Astrocyte of the spinal cord (primary cell): ENCODE measurements at places on chromosomes 1 and 21.

DNA sequence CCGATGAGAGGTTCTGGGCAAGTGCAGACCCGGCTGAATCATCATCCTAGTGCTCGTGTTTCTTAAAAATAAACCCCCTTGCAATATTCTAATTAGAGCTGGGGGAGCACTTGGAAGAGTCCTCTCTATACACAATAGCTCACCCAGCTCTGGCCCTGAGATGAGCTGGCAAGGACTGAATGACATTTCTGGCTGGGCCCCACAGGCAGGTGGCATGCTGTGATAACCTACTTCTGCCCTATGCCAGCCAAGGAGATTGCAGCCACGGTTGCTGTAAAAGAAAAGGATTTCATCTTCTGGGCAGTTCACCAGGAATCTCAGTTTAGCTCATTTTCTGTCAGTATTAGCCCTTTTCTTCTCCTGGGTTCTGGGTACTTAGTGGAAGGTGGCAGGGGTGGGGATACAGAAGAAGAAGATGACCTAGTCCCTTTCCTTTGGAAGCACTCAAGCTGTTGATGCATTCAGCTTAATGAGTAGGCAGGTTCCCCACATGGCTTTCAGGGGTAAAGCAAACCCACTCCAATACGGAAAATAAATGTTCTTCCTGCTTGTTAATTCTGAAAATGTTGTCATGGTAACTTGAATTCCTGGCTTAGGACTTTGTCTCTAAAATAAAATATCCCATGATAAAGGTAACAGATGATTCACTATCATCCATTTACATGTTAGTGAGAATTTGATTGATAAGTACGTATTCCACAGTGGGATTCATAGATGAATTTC is 32.2 kb downstream of the VASH2 start:
- no peak for DNase-seq

DNA sequence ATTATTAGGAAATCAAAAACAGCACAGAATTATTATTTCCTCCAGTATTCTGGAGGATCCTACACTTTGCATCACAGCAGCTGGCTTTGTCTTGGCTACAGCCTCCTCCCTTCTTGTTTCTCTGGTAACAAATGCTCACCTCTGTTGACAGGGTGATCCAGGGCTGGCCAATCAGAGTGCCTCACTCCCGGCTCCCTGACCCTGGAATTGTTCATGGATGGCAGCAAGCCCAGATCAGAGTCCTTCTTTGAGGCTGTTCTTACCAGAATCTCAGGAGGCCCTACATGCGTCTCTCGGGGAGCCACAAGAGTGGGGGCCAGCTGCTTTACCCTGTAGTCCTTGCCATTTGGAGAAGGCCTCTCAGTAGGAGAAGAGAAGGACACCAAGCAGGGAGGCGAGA is 48.4 kb upstream of the IGSF5 start:
- peak; percentile 21 for DNase-seq

- no peak for DNase-seq
Observed at GRCh38 chr1:110283677-110284076, 55.5 kb upstream of the RBM15 start.

DNA sequence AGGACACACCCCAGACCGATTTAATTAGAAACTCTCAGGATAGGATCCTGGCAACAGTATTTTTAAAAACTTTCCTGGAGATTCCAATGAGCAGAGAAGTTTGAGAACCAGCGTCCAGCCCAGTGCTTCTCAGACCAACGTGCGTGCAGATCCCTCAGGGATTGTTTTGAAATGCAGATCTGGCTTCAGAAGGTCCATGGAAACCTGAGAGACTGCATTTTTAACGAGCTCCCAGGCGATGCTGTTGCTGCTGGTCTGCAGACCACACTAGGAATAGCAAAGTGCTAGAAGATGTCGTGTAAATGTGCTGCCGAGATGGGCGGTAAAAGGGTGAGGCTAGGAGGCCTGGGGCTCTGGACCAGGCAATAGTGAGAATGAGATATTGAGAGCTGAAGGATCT is 18.4 kb upstream of the CASQ1 start:
- no peak for DNase-seq

DNA sequence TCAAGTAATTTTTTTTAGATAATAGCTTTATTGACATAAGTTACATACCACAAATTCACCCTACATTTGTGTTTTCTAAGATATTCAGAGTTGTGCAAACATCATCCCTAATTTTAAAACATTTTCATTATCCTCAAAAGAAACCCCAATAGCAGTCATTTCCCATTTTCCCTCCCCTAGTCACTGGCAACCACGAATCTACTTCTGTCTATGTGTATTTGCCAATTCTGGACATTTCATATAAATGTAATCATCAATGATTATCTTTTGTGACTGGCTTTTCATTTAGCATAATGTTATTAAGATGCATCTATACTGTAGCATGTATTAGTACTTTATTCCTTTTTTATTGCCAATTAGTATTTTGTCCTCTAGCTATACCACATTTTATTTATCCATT is 88.8 kb upstream of the SLFNL1 start:
- no peak for DNase-seq

DNA sequence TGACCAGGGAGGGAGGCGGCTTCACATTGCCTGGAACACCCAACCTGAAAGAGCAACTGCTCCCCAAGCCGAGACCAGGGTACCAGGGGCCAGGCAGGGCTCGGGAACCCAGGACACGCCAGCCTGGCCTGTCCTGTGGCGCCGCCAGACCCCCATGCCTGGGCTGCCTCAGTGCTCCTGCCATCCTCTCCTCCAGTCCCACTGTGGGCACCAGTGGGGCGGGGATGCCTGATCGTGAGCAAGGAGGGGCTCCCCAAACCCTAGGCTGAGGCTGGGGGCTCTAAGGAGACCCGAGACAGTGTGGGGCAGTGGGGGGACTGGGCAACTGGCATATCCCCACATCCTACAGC is 45.1 kb downstream of the WNT9A start:
- DNase-seq, result no peak

GRCh38 chr1:26257222-26257621 is 22.7 kb upstream of the SH3BGRL3 start:
- no peak for DNase-seq

GRCh38 chr1:230537456-230537855 is 104.8 kb upstream of the COG2 start:
- DNase-seq, result no peak

DNA sequence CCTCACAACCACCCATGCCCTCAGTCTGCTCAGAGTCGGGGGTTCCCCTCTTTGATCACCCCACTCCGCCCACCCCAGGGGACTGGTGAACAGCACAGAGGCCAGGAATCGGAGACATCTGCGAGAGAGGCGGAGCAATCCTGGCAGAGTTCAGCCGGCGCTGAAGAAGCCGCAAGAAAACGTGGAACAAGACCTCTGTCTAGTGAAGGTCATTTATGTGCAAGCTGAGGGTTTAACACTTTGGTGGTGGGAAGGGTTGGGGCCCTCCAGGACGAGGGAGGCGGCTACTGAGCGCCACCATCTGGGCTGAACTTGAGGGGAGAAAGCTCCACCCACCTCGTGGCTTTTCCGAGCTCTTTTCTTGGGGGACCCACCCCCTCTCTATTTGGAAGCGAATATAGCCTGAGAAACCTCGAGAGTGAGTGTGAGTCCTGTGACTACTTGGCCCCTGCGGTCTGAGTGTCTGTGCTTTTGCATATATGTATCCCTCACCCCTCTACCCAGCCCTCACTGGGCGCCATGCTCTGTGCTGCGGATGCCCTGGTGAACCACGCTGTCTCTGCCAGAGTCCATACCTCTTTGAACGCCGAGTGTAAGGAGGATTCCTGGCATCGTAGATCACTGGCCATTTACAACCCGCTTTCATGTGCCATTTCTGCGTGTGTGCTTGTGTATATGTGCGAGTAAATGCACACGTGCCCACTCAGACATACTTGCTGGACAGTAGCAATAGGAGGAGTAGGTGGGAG is 1.2 kb upstream of the EPHA10 start:
- no peak for DNase-seq

GRCh38 chr1:111334169-111334568 is 43.5 kb downstream of the CHIA start:
- DNase-seq, result peak; percentile 24

DNA sequence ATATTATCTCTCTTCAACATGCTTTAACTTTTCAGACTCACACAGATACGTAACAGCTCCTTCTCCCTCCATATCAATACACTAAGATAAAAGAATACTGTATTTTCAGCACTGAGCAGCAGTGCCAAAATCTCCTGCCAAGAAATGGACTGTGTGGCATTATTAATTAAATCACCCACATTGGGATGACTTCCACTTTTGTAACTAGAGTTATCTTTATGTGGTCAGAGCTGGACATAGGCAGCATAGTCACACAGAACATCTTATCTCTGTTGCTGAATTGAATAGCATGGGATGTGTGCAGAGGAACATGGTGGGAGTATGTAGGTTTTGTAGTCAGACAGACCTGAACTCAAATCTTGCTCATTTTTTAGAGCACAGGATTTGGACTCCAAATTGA is 41.4 kb upstream of the CACYBP start:
- no peak for DNase-seq
